ENCODE measurements at places on chromosomes 6 and 20.

DNA sequence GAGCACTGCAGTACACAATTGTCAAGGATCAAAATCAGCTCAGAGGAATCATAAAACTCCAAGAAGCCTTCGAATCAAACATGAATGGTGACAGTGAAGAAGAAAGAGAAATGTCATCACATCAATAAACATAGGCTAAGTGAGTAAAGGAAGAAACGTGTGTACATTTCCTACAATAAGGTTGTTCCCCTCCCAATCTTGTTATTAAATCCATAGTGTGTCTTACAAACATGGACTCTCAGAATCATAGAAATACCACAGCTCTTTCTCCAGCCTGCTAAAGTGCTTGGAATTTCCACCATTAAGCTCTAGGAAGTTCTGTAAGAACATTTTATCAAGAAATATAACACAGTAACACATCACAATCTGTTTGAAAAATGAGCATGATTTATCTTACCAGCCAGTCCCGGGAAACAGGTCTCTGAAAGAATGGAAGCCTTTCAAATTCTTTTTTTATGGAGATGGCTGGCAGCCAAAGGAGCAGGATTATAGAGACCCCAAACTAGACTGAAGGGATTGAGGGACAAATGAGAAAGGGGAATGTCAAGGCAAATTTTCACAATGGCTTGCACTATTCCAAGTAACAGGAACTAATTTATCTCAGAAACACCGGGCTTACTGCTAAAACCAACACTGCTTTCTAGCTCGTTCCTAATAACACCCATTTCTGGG lies 4.5 kb upstream of the TNFAIP3 start:
- no peak for DNase-seq

GRCh38 chr20:49352751-49353150 lies 74.9 kb upstream of the ZNFX1 start:
- DNase-seq = no peak

DNA sequence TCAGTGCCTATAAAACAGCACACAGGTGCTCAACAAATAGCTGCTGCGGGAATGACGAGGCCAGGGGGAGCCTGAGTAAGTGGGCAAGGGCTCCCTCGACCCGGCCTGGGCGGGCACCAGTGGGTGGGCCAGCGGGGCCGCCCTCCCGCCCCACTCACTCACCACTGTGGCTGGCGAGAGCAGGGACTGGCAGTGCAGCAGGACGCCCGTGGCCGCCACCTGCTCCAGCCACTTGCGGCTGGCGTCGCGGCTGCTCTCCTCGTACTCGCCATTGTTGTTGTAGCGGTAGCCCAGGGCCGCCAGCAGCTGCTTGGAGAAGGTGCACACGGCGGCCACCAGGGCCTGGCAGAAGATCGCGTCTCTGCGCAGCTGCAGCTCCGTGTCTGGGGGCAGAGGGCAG lies 191.5 kb downstream of the PREX1 start:
- no peak for DNase-seq

- no peak for DNase-seq
These were observed 174.0 kb downstream of the SYNE1 start for GRCh38 chr6:152463164-152463563.

DNA sequence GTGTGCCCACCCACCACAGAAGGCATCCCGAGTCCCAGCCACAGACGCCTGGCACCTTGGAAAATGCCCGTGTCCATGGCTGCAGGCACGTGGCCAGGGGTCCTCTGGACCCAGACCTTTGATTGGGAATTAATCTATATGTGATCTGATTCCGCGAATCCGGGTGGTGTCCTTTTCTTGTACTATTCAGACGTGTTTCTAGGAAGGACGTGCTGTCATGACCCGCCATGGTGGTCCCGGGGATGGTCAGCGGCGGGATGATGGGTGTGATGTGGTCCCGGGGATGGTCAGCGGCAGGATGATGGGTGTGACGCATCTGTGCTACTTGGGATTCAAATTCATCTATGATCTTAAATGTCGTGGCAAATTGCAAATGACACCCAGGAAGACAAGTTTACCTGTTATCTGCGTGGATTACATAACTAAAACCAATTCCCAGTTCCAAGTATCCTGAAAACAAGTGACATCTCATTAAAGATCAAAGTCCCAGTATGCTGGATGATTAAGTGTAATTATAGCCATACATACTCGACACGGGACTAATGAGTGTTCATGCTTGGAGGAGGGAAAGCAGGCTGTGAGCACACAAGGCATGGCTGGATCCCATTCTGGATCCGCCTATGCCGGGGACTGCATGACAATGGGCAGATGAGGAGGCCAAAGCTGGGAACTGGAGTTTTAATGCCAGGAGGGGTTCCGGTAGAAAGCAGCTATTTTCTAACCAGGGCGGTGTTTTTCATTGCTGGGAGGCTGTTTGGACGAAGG lies 256.5 kb downstream of the TAF4 start:
- no peak for DNase-seq

GRCh38 chr20:41050361-41051008 lies 21.9 kb downstream of the TOP1 start:
- DNase-seq = no peak

- DNase-seq = no peak
These were observed at the start of gene RIPPLY2 for GRCh38 chr6:83853178-83854000. Gene RIPPLY2, plus strand, starts transcription at chr6:83853360. Its CDS starts 57 bp downstream, at chr6:83853417.

- DNase-seq = no peak
These were observed 294.3 kb upstream of the BMP2 start for GRCh38 chr20:6473197-6473596.

DNA sequence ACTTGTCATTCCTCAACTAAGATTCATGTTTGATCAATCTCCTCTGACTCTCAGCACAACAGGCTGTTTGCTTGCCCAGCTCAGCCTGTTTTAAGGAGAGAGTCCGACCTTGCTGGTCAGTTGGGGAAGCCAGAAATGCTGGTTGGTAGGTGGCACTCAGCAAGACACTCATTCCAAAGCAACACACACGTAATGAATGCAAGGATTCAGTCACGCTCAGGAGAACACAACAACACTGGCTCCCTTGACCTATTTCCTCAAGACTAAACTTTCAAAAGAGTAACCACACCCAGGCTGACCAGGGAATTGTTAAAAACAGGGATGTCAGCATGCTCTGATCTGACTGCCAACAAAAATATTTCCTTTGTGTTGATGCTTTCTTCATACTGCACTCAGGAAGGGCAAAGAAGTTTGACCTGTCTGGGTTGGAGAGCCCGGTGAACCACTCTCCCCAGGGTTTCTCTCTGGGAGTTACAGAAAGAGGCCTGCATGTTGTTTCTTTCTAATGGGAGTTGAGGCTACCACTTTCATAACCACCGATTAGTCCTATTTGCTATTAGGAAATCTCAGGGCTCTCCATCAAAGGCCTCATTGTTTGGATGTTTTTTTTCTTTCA lies 25.6 kb upstream of the PREP start:
- no peak for DNase-seq

- no peak for DNase-seq
These were observed 48.7 kb downstream of the SCGN start for GRCh38 chr6:25700761-25701160.

GRCh38 chr6:56851541-56852259 lies 103.2 kb upstream of the BEND6 start:
- no peak for DNase-seq

GRCh38 chr6:157216570-157216969 lies 106.7 kb downstream of the TMEM242 start:
- no peak for DNase-seq

DNA sequence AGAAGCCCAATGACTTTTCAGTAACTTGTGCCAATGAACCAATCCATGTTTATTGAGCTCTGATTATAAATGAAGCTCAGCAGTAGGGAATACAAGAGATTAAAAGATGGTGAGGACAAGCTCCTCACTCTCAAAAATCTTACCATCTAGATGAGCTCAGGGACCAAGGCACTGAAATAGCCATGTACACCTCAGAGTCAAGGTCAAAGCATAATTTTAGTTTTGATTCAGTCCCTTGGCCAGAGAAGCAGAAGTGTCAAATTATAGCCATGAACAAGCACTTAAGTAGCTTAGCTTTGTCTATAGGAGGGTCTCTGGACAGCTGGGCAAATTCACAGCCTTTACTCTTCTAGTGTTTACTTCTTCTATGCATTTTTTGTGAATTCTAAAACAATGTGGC lies 131.0 kb upstream of the DTNBP1 start:
- DNase-seq = no peak

DNA sequence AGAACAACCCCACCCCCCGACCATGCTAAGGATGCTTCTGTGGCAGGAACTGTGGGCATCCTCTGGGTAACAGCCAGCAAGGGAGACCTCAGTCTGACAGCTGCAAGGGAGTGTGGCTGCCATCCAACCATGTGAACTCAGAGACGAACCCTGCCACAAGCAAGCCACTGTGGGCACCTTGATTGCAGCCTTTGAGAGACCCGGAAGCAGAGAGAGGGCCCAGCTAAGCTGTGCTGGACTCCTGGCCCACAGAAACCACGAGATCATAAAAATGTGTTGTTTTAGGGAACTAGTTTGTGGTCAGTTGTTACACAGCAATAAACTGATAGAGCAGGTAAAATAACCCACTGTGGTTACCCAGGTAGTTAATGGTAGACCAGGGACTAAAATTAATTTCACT lies 414.6 kb downstream of the CDH26 start:
- no peak for DNase-seq

GRCh38 chr6:138685257-138685656 lies 88.3 kb upstream of the CCDC28A start:
- no peak for DNase-seq

- DNase-seq = no peak
These were observed 49.3 kb downstream of the ARFGEF2 start for GRCh38 chr20:48970681-48971365.

GRCh38 chr6:110173506-110174132 lies 5.9 kb downstream of the WASF1 start:
- DNase-seq = no peak

GRCh38 chr6:106005013-106005412 lies 81.1 kb upstream of the PRDM1 start:
- DNase-seq = no peak

GRCh38 chr6:347232-347631 lies 44.3 kb upstream of the IRF4 start:
- no peak for DNase-seq

DNA sequence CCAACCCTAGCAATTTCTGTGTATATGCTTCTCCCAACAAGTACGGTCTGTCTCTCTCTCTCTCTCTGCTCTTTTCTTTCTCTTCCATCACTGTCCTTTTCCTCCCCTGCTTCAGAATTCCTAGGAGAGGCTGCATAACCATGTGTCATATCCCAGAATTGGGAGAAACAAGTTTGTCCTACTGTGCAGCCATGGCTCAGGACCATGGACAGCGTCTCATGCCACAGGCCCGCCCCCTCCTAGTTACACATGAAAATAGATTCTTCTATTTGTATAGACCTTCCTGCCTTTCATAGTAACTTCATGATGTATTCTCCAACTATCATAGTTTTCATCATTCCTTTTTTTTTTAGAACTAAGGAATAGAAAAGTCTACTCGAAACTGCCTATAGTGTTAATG lies 98.0 kb downstream of the FNDC1 start:
- DNase-seq = no peak

GRCh38 chr6:121504227-121504626 lies 68.8 kb downstream of the GJA1 start:
- no peak for DNase-seq
